ENCODE measurements at places on chromosomes 12 and 14.

DNA sequence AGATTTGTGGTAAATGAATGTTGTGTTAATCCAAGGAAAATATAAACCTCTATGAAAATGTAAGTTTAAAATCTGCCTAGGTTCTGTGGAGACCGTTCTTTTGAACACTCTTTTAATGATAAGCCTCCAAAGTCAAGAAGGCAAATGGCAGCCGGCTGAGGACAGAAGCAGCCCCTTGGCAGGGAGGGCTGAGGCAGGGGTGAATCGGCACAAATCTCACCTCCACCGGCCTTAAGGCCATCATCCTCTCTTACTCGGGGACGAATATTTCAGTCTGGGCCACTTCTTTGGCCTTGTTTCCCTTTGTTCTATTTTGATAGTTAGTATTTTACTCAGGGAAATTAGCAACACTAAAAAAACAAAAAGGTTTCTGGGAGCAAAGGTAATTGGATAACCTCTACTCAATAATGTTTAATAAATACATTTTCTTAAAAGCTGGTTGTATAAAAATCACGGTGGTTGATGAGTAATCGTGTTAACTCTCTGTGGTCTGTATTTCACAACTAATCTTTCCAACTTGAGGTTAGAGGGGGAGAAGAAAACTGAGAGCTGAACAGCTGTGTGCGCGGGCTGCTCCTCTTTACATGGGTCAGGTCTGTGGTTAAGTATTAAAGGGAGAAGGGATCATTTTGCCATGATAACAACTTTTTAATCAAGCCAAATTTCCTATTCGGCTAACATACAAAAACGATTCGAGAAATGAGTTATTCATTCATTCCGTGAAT is 18.6 kb downstream of the LGMN start:
- H3K4me1 ChIP-seq = peaks cover 8% of the 10 kb centered on the region
- H3K4me3 ChIP-seq = no peak overlapping the region
- H3K27me3 ChIP-seq = no peaks in the 10 kb centered on the region
- no peaks in the 10 kb centered on the region for H3K36me3 ChIP-seq
- H3K27ac ChIP-seq = peak overlapping the region; percentile 26
- no peak for DNase-seq

GRCh38 chr14:53956427-53957201 is at the start of gene BMP4:
Gene BMP4, minus strand, starts transcription at chr14:53956825. Its CDS starts 4,603 bp downstream, at chr14:53952222.
- DNase-seq = peak; percentile 73
- peak within 1 kb of the TSS; percentile 68 for H3K4me3 ChIP-seq
- H3K27me3 ChIP-seq = peaks cover 46% of the 10 kb centered on the region

- no peak overlapping the region for H3K27ac ChIP-seq
- H3K4me3 ChIP-seq = no peak overlapping the region
- H3K27me3 ChIP-seq = no peaks in the 10 kb centered on the region
Measured at GRCh38 chr12:47190271-47190750, 110.6 kb upstream of the AMIGO2 start.

- peak; percentile 69 for DNase-seq
- no peaks in the 10 kb centered on the region for H3K27me3 ChIP-seq
- peak within 1 kb of the TSS; percentile 30 for H3K27ac ChIP-seq
- peak within 1 kb of the TSS; percentile 78 for H3K4me3 ChIP-seq
Measured at GRCh38 chr12:112937741-112938719, at the start of gene OAS3. Gene OAS3, plus strand, starts transcription at chr12:112938474. Its CDS starts 57 bp downstream, at chr12:112938531.

GRCh38 chr14:56268039-56268438 is 149.8 kb downstream of the PELI2 start:
- no peak for DNase-seq
- no peak overlapping the region for H3K27ac ChIP-seq
- H3K27me3 ChIP-seq = no peaks in the 10 kb centered on the region
- no peak overlapping the region for H3K4me3 ChIP-seq
- H3K4me1 ChIP-seq = no peaks in the 10 kb centered on the region

- H3K36me3 ChIP-seq = no peaks in the 10 kb centered on the region
- H3K4me3 ChIP-seq = no peak overlapping the region
- H3K27ac ChIP-seq = no peak overlapping the region
- H3K4me1 ChIP-seq = no peaks in the 10 kb centered on the region
Measured at GRCh38 chr14:100176811-100177327, 17.4 kb upstream of the DEGS2 start.

DNA sequence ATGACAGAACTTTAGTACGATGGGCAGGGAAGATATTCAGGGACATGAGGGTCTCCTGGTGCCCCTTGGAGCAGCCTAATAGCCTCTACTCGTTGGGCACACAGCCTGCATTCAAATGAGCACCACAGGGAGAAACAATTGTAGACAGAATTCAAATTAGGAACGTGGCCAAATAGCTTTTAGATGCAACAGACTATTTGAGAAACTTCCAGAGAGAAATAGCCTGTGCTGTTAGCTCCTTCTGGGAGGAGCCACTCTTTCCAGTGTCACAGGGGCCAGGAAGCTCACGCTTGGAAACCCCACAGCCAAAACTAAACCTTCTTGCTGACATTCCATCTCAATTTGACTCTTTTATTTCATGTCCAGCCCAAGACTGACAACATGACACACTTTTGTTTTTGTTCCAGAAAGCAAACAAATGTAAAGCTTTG is 114.5 kb downstream of the RPAP3 start:
- no peak for DNase-seq
- H3K4me1 ChIP-seq = peaks cover 3% of the 10 kb centered on the region
- H3K27me3 ChIP-seq = no peaks in the 10 kb centered on the region
- no peak overlapping the region for H3K4me3 ChIP-seq
- no peaks in the 10 kb centered on the region for H3K36me3 ChIP-seq

GRCh38 chr12:92021666-92022035 is 124.0 kb downstream of the BTG1 start:
- DNase-seq = no peak
- no peaks in the 10 kb centered on the region for H3K4me1 ChIP-seq
- no peaks in the 10 kb centered on the region for H3K27me3 ChIP-seq
- no peaks in the 10 kb centered on the region for H3K36me3 ChIP-seq
- no peak overlapping the region for H3K4me3 ChIP-seq

DNA sequence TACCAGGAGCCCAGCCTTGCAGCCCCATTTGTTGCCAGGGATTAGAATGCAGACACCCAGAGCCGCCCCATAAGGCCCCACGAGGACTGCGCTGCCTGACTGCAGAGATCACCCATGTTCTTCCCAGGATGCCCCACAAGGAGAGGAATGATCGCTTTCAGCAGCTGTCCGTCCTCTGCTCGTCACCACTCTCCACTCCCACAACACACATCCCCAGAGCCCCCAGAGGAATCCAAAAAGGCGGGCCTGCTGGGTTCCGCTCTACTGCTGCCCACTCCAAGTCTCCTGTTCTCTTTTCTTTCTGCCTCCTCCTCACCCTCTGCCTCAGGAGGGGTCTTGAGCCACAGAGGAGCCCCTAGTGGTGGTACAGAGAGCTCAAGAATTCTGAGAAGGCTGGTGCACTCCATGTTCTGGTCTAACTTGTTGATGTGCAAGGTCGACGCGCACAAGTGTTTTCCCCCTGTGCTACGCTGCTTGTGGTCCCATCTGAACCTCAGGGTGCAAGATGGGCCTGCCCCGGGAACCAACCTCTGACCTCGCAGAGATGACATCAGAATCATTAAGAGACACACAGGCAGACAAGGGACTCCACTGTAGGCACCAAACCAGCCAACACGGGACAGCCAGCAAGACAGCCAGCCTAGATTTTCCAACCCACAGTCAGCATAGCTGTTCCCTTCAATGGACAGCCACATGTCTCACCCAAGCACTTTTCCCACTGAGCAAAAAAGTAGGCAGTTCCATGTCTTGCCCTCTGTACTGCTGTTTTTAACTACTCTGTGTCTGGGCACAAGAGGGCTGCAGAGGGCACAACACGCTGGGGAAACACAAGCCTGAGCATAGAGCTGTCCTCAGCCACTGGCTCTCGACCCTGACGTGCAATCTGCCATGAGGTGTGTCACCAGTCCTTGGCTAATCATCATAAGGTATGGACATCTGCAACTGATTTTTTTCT is 29.9 kb downstream of the PXN start:
- H3K4me3 ChIP-seq = peak overlapping the region; percentile 25
- no peaks in the 10 kb centered on the region for H3K27me3 ChIP-seq
- H3K36me3 ChIP-seq = no peaks in the 10 kb centered on the region
- H3K4me1 ChIP-seq = peaks cover 100% of the 10 kb centered on the region
- DNase-seq = no peak
- H3K27ac ChIP-seq = peak overlapping the region; percentile 99

GRCh38 chr12:98618952-98619351 is 25.5 kb downstream of the SLC25A3 start:
- H3K27ac ChIP-seq = no peak overlapping the region
- H3K4me1 ChIP-seq = no peaks in the 10 kb centered on the region
- H3K36me3 ChIP-seq = no peaks in the 10 kb centered on the region
- no peak for DNase-seq

DNA sequence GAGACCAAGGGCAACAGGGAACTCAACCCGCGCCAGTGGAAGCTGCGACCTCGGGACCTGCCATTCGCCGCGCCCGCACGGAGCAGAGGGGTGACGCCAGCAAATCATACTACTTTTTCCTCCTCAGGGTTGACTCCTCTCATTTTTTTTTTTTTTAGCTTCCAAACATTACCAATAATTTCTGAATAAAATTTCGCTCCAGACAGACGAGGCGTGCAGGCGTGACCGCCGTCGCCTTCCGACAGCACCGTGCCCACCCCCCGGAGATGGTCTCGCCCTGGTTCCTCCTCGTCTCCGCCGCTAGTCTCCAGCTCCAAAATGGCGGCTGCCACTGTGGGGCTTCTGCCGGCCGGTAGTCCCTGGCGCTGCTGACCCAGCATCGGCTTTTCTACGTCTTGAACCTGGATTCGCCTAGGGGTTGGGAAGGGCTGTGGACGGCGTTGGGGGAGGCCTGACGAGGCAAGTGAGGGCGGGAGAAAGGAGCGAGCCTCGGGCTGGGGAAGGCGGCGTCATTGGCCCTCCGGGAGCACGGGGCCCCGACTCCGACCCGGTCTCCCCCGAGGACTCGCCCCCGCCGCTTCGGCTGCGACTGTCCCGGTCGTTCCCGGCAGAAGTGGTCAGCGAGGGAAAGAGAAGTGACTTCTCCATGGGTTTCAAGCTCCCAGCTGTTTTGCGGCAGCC is at the start of the genes CPSF2 and NDUFB1:
Gene CPSF2 (plus strand): TSS at position 300 of the 681 bp plus-strand sequence. CDS start 9,016 bp downstream, outside the sequence.
Gene NDUFB1 (minus strand): TSS at position 37 of the 681 bp plus-strand sequence. CDS start 4,069 bp downstream, outside the sequence.
- H3K36me3 ChIP-seq = no peaks in the 10 kb centered on the region
- H3K4me1 ChIP-seq = peaks cover 37% of the 10 kb centered on the region
- peak; percentile 80 for DNase-seq
- H3K4me3 ChIP-seq = peak within 1 kb of the TSS; percentile 90
- peak within 1 kb of the TSS; percentile 92 for H3K27ac ChIP-seq

DNA sequence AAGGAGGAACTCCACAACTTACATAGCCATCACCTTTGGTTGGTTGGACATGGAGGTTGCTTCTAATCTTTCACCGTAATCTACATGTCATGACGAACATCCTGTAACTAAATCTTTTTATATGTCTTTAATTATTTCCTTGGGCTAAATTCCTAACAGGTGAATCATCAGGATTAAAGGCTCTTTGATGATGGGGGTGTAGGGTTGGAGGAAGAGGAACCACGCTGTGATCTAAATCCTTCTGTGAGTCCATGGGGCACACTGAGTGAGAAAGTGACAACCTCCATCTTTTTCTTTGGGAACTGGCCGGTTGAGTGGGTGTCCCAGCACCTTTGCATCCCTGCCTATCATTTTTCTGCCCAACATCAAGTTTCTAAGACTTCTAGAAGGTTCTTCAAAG is 31.1 kb upstream of the MAP1LC3B2 start:
- no peaks in the 10 kb centered on the region for H3K36me3 ChIP-seq
- H3K4me1 ChIP-seq = peaks cover 13% of the 10 kb centered on the region
- no peaks in the 10 kb centered on the region for H3K27me3 ChIP-seq
- DNase-seq = no peak

DNA sequence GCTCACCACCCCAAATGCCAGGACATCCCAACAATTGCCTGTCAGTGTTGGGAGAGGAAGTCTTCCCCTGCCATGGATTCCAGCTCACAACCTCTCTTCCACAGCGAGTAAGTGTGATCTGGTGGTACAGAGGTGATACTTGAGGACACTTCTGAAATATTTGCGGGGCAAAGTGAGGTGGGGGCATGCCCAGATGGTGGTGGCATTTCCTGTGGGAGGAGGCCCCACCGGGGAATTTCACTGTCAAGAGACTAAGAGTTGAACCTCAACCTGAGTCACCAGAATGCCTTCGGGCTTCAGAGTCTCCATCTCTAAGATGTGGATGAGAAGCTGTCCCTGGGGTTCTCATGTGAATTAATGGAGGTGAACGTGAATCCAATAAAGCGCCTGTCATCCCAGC is 122.3 kb upstream of the RFLNA start:
- no peaks in the 10 kb centered on the region for H3K4me1 ChIP-seq
- H3K36me3 ChIP-seq = no peaks in the 10 kb centered on the region
- H3K27me3 ChIP-seq = no peaks in the 10 kb centered on the region
- H3K27ac ChIP-seq = no peak overlapping the region
- DNase-seq = no peak

GRCh38 chr14:21543521-21543960 is 17.4 kb upstream of the SALL2 start:
- no peak overlapping the region for H3K27ac ChIP-seq
- H3K4me3 ChIP-seq = no peak overlapping the region

DNA sequence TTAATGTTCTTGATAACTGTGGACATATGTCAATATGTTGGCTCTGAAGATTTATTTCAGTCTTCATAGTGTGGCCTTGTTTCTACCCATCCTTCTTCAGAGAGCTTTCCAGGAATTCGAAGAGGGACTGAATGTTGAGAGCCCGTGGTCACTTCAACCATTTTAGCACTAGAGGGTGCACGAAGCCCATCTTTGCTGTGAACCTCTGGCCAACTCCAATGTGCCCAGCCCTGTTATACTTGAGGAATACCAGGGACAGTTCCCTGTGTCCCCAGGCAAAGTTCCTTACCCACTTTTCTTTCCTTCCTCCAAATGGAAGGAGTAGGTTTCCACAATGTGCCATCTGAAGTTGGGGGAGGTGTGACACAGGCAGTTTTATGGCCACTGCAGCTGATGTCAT is 603.5 kb downstream of the RPL10L start:
- no peak overlapping the region for H3K27ac ChIP-seq
- no peak overlapping the region for H3K4me3 ChIP-seq
- H3K36me3 ChIP-seq = no peaks in the 10 kb centered on the region
- H3K4me1 ChIP-seq = no peaks in the 10 kb centered on the region
- no peaks in the 10 kb centered on the region for H3K27me3 ChIP-seq
